Activated effector memory CD4-positive, alpha-beta T cell treated with Interleukin-2 at 50 U/mL for 16 hours (primary cell): ENCODE measurements at places on chromosomes 2 and 18.

GRCh38 chr2:143125717-143126116 is 3.5 kb upstream of the ARHGAP15 start:
- no peak for DNase-seq

DNA sequence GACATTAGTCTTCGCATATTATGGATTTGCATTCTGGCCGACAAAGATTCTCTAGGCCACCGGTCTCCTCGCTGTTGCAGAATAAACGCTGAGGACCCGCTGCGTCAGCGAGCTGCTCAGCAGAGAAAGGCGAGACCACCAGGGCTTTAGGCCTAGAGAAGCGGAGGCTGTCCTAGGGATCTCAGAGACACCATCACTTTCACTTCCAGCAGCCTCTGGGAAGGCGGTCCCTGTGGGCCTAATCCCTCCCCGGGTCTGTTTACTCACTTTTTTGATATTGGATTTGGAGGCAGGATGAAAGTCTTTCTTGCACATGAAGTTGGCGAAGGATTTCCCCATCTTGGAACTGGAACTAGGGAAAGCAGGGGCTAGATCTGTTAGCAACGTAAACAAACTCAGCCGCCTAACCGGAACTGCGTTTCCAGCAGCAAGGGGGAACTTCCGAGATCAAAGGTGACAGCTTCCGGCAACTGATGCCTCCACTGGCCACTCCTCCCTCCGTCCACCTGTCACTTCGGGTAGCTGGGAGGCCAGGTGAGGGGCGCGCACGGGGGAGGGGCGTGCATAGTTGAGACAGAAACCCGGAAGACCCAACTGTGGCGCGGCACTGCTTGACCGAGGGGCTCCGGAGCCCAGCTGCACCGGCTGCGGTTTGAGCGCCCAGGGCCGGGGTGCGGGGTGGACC is at the start of gene SCRN3:
Gene SCRN3 (plus strand): TSS at position 447 of the 685 bp plus-strand sequence. CDS start 2,554 bp downstream, outside the sequence.
- peak; percentile 65 for DNase-seq

DNA sequence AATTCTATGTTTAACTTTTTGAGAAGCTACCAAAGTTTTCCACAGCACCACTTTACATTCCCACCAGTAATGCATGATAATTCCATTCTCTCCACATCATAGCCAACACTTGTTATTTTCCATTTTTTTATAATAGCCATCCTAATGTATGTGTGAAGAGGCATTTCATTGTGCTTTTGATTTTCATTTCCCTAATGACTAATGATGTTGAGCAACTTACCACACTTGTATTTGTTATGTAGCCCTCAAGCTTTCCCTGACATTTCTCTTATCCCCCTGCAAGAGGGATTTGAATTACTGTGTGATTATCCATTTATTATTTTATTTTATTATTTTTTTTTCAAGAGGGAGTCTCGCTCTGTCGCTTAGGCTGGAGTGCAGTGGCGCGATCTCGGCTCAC is 23.6 kb upstream of the SOS1 start:
- DNase-seq, result no peak

DNA sequence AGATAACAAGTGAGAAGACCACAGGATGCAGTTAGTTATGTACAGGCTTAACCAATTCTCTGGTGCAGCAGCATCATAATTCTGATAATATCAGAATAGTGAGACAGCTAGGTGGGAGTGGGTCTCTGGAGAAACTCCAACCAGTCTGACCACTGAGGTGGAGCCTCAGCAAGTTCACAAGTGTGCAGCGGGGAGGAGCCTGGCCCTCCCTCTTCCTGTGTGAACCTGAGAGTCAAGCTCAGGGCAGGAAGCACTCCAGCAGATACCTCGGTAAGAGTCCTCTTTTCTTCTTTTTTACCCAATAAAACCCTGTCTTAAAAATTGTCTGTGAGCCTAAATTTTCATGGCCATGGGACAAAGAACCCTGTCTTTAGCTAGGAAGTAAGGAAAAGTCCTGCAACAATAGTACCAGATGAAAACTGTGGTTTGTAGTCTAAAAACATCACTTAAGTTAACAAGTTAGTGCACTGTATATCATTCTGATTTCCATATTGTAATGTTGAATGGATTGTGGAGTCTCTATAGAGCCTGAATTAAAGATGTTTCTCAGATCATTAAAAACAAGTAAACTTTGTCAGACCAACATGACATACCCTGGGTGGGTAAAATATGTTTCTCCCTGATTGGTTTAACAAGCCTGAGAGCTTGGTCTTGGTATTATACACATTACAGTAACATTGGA is 370.8 kb downstream of the TMEM182 start:
- no peak for DNase-seq

- DNase-seq, result no peak
These were observed 49.6 kb downstream of the SRD5A2 start for GRCh38 chr2:31531101-31531500.

GRCh38 chr2:50754514-50754913 is 277.4 kb downstream of the NRXN1 start:
- DNase-seq, result no peak

DNA sequence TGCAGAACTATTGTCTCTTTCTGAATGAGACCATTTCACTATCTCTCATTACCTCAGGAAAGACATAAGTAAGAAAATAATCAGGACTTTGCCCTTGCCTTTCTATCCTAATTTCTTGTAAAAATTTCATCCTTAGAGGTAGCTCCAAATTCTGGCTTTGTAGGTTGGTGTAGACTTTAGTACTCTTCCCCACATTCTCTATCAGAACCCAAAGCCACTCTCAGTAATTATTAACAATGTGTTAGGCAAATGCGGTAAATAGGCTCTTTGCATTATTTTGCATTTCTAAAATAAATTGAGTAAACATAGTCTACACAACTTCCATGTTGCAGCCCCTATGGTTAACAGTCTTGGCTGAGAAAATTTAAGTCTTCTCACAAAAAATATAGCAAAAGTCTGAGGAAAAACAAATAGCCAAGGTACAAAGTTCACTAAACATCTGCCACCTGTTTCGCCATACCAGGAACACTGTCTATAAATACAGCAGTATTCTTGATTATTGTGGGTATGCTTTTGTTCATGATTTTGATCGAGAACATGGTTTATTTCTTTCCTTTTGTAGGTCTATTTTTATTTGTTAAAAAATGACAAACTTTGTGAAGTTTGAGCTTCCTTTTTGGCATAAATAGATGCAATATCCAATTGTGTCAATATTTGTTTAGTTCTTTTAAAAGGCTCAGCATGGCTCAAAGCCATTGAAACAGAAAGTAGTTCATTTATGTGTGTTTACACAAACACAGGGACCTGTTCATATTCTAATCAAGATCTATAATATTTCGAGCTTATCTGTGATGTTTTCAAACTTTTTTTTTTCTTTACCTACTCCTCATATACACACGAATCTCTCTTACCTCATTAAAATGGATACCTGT is 1061.5 kb downstream of the CNTNAP5 start:
- no peak for DNase-seq

GRCh38 chr2:164151522-164151921 is 415.7 kb upstream of the FIGN start:
- no peak for DNase-seq

DNA sequence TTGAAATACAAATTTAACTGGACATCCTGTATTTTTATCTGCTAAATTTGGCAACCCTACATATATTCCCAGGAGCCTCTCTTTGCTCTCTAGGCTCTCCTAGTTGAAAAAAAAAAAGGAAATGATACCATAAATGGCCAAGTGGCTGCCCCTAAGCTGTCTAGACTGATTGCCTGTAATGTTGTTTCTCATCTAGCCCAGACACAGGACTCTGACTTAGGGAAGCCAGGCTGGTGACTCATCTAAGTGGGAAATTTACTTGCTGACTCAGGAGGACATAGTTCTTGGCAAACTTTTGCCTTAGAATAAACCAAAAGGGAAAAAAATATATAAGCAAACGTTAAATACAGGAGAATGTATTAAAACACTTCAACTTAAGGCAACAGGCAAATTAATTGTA is 14.6 kb upstream of the ITGAV start:
- DNase-seq, result no peak

DNA sequence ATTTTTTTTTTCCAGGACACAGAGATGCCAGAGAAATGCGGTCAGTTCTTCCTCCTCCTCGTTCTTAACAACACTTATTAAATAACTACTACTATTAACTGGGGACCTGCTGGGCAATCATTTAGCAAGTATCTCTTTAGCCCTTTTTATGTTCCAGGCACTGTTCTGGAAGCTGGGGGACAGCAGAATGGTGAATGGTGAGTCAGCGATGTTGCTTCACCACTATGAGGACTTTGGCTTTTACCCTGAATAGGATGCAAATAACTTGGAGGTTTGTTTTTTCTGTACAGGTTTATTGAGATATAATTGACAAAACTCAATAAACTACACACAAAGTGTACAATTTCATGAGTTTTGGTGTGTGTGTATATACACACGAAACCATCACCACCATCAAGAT is 179.9 kb upstream of the MSH6 start:
- DNase-seq, result no peak

DNA sequence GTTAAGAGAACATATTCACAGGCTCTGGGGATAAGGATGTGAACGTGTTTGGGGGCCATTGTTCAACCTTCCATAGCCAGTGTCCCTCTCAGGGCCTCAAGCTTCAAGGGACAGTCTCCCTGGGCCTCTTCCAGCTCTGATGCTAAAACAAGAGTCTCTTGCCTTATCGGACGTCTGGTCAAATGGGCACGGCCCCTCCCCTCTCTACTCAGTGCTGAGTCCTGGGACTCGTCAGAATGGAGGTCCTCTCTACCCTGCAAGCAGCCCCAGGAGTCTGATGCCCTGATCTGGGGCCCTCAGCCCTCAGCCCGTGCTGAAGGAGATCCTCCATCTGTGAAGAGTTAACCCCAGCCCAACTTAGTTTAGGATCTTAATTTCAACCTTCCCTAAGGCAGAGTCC is 198.2 kb downstream of the ZFP36L2 start:
- no peak for DNase-seq

DNA sequence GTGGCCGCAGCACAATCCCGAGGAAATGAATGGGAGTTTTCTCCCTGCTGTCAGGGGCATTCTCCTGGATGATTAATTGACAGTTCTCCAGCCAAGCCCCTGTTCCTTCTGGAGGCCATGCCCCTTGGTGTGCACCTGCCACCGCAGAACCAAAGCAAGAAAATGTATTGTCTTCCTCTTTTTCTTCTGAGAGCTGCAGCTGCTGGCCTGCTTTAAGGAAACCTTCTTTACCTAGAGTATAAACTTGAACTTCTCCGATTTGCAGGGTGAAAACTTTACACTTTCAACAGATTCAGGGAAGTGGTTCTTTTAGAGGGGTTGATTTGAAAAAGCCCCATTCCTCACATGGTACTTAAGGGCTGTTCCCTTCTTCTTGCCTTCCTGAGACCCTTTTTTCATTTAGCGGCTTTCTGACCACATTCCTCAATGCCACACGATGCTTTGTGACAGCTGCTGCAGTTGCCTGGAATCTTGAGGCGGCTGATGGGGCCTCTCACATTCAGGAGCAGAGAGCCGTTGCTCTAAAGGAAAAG is 402.8 kb downstream of the TXNL1 start:
- no peak for DNase-seq

DNA sequence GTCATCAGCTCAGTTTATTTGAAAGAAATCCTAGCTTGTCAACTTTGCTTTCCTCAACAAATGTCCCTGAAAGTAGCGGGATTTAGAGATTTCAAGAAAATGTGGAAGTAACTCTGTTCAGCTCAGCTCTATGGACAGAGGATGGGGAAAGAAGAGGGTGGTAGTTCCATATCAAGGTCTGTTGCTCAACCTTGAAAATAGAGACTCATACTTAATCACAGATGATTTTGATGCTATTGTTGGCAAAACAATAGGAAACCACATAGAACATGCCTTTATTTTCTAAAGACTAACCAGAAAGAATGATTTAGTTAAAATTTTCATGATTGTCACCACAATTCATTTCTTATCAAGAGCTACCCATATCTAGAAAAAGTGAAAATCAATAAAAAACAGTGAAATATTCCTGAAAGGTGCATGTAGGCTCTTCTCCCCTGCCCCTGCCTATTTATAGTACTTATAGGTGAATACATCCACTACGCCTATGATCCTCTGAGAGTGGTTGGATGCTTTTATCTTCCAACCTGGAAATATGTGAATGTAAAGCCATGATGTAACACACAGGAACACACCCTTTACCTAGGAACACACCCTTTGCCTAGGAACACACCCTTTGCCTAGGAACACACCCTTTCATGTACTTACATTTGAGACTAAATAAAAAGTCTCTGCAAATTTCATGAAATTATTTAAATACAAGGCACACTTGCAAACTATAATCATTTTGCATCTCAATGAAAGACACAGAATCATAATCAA is 65.8 kb downstream of the ETAA1 start:
- DNase-seq, result no peak

DNA sequence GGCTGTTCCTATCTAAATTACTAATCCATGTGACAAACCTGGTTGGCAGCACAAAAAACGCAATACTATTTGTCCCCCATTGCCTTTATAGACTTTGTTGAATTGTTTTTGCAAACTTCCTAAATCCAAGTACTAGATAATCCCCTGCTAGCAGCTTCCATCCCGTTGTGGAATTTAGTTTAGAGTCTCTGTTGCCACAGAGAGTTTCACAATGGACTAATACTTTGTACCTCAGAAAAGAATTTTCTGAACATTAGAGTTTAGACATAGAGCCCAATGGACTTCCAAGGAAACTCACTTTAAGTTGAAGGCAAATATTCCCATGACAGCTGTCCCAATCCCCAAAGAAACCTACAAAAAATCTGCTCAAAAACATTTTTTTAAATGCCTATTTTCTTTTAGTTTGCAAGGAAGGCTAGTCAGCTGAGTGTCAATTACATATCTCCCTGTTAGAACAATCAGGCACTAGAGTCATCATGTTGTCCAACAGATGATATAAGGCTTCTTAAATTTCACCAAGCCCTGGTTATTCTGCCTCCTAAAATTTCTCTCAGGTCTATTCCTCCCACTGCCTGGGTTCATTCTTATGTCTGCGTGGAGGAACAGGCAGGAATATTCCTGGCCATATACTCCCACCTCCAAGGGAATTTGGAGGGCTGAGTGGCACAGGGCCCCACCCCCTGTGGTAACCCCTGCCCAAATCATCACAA is 27.2 kb downstream of the RNF152 start:
- no peak for DNase-seq

DNA sequence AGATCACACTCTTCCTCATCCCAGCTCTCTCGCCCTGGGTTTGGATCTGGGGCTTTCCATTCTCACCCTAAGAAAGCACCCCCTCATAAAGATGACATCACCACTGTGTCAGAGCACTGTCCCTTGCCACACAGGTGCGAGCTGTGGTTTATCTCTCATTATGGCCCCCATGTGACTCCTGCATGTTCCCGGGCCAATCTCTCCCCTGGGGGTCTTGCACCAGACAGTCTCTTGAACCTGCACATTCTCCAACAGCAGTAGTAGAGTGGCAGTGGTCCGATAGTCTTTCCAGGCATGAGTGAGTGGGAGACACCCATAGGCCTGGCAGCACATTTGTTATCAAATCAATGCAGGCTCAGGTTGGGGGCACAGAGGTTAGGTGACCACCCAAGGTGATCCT is 130.5 kb downstream of the HRH4 start:
- no peak for DNase-seq

DNA sequence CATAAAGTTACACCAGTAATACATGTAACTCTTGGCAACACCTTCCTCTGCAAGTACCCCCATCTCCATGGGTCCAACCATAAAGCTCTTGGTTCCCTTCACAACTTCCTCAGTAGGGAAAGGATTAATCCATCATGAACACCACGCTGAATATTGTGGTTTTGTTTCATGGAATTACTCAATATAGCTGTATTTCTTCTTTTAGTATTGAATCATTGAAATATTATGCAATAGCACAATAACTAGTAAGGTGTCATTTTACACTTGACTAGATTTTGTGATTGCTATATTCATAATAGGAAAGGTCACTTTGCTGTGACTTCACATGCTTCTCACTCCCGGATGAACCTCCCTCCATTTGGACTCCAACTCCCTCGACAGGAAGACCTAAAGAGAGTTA is 29.7 kb upstream of the PID1 start:
- no peak for DNase-seq
